ENCODE measurements at places on chromosomes 11 and 22.

- DNase-seq = no peak
These were observed 185.5 kb downstream of the LRRC4C start for GRCh38 chr11:41273908-41274307.

GRCh38 chr22:22687638-22688500, 43.5 kb downstream of the GGTLC2 start:
- DNase-seq = peak; percentile 37

- DNase-seq = no peak
These were observed 22.5 kb downstream of the IFITM10 start for GRCh38 chr11:1727861-1728260.

GRCh38 chr11:17604915-17605233, 57.8 kb downstream of the OTOG start:
- DNase-seq = no peak

GRCh38 chr22:47132428-47132825, 370.0 kb downstream of the TBC1D22A start:
- no peak for DNase-seq

DNA sequence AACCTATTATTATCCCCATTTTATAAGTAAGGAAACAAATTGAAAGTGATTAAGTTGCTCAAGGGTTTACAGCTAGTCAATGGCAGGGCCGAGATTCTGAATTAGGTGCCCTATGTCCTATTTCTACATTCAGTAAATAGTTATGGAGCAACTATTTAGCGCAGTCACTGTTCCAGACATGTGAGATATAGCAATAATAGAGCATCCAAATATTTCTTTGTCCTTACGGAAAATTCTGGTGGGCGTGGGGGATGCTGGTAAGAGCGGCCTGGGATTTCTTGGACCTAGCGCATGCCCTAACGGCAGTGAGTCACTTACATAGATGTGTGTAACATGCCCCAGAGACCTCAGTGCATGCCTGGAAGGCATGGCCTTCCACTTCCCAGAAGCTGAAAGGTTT, 4.4 kb downstream of the DTX4 start:
- DNase-seq = no peak

GRCh38 chr11:126482586-126483108, 127.2 kb downstream of the ST3GAL4 start:
- no peak for DNase-seq

GRCh38 chr11:105265845-105266244, 126.3 kb upstream of the CARD18 start:
- no peak for DNase-seq

DNA sequence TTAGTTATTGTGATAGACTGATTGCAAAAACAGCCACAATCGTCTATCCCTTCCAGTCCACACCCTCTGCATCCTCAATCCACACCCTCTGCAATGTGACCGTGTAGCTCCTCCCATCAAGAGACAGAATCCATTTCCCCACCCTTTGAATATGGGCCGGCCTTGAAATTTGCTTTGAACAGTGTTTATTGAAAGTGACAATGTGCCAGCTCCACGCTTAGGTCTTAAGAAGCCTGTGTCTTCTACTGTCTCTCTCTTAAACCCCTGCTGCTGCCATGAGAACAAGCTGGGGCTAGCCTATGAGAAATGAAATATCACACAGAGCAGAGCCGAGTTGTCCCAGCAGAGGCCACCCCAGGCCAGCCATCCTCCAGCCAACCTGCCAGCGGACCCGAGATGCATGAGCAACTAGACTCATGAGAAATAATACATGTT, 22.3 kb upstream of the MICAL2 start:
- no peak for DNase-seq

DNA sequence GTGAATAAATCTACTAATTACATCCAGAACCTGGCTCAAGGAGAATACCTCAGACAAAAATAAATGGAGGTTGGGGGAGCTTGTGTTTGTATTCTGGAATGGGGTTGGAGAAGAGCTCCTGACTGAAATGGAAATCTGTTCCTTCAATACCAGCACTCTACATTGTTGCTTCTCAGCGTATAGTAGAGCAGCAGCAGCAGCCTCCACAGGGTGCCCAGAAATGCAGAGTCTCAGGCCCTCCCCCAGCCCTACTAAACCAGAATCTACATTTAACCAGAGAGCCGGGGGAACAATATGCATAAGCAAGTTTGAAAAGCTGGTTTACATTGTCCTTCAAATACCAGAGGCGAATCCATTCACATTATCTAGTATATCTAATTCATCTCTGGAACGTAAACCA, 474.8 kb downstream of the NTM start:
- no peak for DNase-seq
